Right lobe of liver (tissue), 6 donors: ENCODE measurements at places on chromosomes 2 and 18.

DNA sequence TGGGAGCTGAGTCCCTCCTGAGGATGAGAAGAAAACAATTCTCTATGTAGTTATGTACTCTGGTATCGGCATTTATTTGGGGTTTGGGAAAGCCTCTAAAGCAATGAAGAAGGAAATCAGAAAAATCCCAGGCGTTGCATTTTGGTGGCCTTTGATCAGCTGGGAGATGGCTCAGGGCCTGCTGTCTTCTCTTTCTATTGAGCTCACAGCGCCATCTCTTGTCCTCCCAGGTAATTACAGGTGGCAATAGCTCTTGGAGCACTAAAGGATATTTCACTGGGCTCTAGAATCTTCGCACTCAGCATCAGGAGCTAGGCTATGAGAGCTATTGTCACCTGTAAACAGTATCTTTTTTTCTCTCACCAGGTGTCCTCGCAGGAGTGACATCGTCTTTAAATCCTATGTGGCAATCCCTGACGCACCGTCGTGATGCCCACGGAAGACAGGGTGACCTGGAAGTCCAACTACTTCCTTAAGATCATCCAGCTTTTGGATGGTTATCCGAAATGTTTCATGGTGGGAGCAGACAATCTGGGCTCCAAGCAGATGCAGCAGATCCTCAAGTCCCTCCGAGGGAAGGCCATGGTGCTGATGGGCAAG lies 76.1 kb upstream of the PMAIP1 start:
- DNase-seq = peak; percentile 47
- H3K4me3 ChIP-seq = no peak overlapping the region
- no peaks in the 10 kb centered on the region for H3K27me3 ChIP-seq
- H3K36me3 ChIP-seq = no peaks in the 10 kb centered on the region
- H3K4me1 ChIP-seq = no peaks in the 10 kb centered on the region

GRCh38 chr18:840516-840915 lies 28.5 kb upstream of the YES1 start:
- no peaks in the 10 kb centered on the region for H3K27me3 ChIP-seq
- no peak for DNase-seq
- H3K4me1 ChIP-seq = peaks cover 10% of the 10 kb centered on the region

DNA sequence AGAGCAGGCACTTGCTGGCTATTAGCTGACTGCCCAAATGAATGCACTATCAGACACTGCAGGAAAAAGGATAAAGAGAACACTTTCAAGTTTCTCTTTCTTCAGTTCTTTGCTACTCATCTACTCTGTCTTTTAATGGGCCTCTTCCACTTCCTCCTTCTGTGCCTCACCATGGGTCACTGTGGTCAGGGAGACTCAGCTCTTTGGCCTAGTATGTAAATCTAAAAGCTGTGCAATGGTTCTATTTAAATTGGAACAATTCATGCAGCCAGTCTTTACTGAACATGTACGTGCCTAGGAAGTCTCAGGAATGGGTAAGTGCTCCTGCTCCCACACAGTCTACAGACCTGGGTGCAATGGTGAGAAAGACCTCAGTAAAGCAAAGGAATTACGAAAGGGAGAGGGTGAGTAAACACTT lies 79.1 kb upstream of the DNMT3A start:
- no peaks in the 10 kb centered on the region for H3K27me3 ChIP-seq
- peaks cover 19% of the 10 kb centered on the region for H3K4me1 ChIP-seq
- no peak overlapping the region for H3K4me3 ChIP-seq
- peak overlapping the region; percentile 60 for H3K27ac ChIP-seq
- peaks cover 2% of the 10 kb centered on the region for H3K36me3 ChIP-seq

DNA sequence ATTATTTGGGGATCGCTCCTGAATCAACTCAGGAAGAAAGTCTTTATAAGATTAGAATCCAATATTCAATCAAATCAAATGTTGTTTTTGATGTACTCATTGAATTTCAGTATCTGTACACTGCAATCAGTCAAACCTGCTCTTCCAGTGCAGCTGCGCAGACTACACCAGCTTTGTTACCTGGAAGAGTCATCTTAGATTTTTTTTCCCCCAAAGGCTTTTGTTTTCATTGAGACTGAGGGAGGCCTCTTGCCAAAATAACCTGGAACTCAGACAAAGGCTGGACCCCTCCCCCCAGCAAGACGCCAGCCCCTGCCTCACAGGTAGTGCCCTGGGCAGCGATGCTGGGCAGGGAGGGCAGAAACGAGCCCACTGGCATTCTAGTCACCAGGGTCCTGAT lies 74.8 kb downstream of the ARHGEF4 start:
- H3K4me3 ChIP-seq = no peak overlapping the region
- H3K36me3 ChIP-seq = no peaks in the 10 kb centered on the region
- H3K27me3 ChIP-seq = no peaks in the 10 kb centered on the region
- DNase-seq = no peak
- no peak overlapping the region for H3K27ac ChIP-seq
- no peaks in the 10 kb centered on the region for H3K4me1 ChIP-seq

- H3K4me1 ChIP-seq = no peaks in the 10 kb centered on the region
- no peak overlapping the region for H3K27ac ChIP-seq
- H3K27me3 ChIP-seq = no peaks in the 10 kb centered on the region
These were observed 122.8 kb downstream of the TMEM18 start for GRCh38 chr2:554444-554843.

- no peaks in the 10 kb centered on the region for H3K27me3 ChIP-seq
- H3K27ac ChIP-seq = no peak overlapping the region
- DNase-seq = peak; percentile 74
- no peaks in the 10 kb centered on the region for H3K4me1 ChIP-seq
- H3K36me3 ChIP-seq = no peaks in the 10 kb centered on the region
- H3K4me3 ChIP-seq = no peak overlapping the region
These were observed 50.1 kb upstream of the LPIN2 start for GRCh38 chr18:3062798-3063680.

DNA sequence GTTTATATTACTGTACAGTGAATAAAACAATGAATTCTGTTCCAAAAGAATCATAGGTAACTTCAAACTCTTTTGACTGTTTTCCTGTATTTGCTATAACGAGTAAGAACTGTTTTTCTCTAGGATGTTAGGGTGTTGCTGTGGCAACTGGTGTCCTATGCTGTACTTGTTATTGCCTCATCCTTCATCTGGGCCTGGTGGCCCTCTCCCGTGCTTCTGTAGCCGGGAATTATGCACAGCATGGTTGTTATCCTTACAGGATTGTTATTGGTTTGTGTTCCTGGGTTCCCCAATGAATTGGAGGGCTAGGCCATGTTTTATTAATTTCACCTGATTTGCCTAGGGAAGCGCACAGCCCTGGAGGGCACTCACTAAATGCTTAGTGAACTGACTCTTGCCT lies 279.2 kb downstream of the PTPRM start:
- DNase-seq = no peak
- no peak overlapping the region for H3K4me3 ChIP-seq
- no peaks in the 10 kb centered on the region for H3K36me3 ChIP-seq
- no peak overlapping the region for H3K27ac ChIP-seq

DNA sequence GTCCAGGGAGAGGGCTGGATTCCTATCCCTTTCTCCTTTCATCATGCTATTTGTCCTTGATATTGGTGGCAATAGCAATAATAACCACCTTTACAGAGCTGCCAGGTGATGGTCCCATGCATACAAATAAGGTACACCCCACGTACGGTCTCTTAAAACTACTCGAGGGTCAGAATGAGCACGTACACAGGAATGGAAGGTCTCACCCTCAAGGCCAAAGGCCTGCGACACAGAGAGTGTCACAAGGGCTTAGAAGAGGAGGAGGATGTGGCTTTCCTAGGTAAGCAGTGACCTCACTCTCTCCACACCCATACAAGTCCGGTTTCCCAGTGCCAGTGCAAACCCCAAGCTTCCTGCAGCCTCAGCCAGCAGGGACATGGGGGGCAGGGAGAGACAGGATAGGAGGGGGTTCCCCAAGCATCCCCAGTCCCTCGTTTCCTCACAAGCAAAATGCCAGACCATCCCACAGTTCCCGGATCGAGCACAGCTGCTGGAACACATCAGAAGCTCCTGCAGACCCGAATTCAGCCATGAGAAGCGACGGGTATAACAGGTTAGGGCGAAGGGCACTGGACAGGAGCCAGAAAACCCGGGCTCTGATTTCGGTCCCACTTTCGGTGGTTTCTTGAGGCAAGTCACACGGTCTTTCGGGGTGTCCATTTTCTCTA lies 49.2 kb downstream of the PLB1 start:
- DNase-seq = no peak
- H3K27me3 ChIP-seq = no peaks in the 10 kb centered on the region
- no peak overlapping the region for H3K4me3 ChIP-seq
- H3K27ac ChIP-seq = no peak overlapping the region
- no peaks in the 10 kb centered on the region for H3K4me1 ChIP-seq
- no peaks in the 10 kb centered on the region for H3K36me3 ChIP-seq

- H3K36me3 ChIP-seq = no peaks in the 10 kb centered on the region
- no peaks in the 10 kb centered on the region for H3K27me3 ChIP-seq
- H3K4me1 ChIP-seq = no peaks in the 10 kb centered on the region
- DNase-seq = no peak
- no peak overlapping the region for H3K27ac ChIP-seq
- H3K4me3 ChIP-seq = no peak overlapping the region
These were observed 52.3 kb upstream of the ST8SIA5 start for GRCh38 chr18:46809145-46809544.

DNA sequence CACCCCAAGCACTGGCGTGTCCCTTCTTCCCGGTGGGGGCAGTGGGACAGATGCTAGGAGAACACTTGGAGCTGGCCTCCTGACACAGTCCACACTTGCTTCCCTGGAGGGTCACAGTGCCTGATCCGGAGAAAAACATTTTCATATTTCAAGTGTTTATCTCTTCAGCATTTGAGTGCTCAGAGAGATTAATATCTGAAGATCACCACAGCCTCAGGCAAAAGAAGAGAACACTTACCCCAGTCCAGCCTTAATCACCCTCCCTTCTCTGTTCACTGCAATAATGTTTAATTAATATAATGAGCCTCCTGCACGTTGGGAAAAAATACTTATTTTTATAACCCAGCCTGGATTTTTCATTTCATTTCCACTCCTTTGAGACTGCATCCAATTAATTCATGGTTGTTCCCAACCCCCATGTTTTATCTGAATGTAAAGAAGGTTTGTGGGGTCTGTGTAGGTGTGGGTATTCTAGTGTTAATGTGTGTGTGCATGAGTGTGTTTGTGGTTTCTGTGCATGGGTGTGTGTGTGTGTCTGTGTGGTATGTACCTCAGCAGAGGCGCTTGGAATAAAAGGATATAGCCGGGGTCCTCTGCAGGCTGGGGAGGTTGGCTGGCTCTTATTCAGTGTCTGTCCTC lies 72.1 kb downstream of the NRP2 start:
- H3K27me3 ChIP-seq = no peaks in the 10 kb centered on the region
- DNase-seq = no peak
- H3K4me1 ChIP-seq = no peaks in the 10 kb centered on the region

- no peak for DNase-seq
- H3K36me3 ChIP-seq = no peaks in the 10 kb centered on the region
- H3K4me3 ChIP-seq = no peak overlapping the region
- no peaks in the 10 kb centered on the region for H3K4me1 ChIP-seq
These were observed 7.7 kb downstream of the FAM228A start for GRCh38 chr2:24182507-24182906.

DNA sequence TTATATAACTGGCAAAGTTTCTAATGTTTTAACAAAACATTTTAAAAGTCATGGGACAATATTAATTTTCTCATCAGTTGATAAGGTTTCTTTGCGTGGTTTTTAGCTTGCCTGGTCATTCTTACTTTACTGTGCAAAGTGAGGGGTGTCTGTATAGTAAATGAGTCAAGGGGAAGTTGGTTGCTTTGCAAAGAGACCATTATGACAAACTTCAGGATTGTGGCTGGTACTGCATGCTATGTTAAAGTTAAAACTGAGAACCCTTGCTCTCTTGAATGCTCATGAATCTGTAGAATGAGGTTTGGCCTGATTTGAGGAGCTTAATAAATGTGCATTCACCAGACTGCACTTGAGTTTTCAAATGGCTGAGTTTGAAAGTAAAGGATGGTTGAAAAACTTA lies 47.0 kb downstream of the COL4A4 start:
- no peak for DNase-seq
- no peaks in the 10 kb centered on the region for H3K4me1 ChIP-seq
- no peaks in the 10 kb centered on the region for H3K27me3 ChIP-seq
- no peak overlapping the region for H3K4me3 ChIP-seq

DNA sequence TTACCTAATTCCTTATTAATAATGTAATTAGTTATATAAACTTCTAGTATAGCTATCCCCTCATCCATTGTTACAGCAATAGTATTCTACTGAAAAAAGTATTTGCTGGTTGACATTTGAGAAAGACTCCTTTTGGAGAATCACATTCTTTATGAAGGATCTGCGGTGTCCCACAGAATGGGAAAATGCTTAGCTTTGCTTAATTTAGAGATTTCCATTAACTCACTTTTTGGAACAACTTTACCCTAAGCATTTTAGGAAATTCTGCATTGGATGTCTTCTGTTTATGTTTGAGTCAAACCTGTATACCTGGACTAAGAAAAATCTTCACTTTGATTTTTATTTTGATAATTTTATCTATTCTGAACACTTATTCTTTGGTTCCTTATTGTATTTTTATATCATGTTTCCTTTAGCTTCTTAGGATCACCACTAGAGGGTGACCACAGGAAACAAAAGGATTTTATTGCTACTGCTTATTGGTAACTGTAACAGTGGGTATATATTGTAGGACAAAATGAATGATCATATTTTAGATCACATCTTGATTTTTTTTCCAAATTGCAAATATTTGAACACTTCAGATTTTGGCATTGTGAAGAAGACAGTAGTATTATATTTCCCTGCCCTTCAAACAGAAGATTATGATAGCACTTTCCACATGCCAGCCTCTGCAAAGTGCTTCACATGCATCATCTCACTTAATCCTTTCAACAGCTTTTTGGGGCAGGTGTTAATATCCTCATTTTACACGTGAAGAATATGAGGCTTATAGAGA lies 79.6 kb downstream of the MIB1 start:
- no peaks in the 10 kb centered on the region for H3K4me1 ChIP-seq
- no peak overlapping the region for H3K27ac ChIP-seq
- H3K27me3 ChIP-seq = no peaks in the 10 kb centered on the region
- no peak overlapping the region for H3K4me3 ChIP-seq
- no peak for DNase-seq

DNA sequence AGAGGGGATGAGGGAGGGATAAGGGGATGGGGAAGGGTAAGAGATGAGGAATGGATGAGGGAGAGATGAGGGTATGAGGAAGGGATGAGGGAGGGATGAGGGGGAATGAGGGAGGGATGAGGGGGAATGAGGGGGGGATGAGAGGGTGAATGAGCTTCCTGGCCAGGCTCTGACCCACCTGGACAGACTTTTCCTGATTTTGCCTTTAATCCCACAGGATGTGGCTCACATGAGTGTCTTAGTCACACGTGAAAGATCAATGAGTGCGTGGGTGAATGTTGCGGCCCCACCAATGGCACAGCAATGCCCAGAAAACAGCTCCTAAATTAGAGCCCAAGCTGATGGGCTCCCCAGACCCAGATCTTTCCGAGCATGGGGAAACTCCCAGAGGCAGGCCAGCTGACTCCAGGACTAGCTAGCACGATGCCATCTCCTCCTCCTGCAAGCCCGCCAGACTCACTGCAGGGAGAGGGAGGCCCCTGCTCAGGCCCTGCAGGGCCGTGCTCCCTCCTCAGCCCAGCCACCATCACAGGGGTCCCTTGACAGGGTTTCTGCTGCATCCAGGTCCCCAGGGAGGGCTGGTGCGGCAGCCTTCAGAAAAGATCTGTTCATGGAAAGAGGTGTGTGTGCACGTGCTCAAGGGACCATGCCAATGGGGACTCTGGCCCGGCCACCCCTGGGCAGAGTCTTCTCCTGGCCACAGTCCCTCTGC lies 41.4 kb downstream of the AQP12A start:
- DNase-seq = no peak
- no peaks in the 10 kb centered on the region for H3K27me3 ChIP-seq
- H3K4me1 ChIP-seq = no peaks in the 10 kb centered on the region
- no peak overlapping the region for H3K27ac ChIP-seq

- DNase-seq = no peak
- no peaks in the 10 kb centered on the region for H3K4me1 ChIP-seq
- no peaks in the 10 kb centered on the region for H3K36me3 ChIP-seq
These were observed 38.1 kb downstream of the NAPG start for GRCh38 chr18:10563886-10564285.
